Stimulated activated CD4-positive, alpha-beta T cell treated with anti-CD3 and anti-CD28 coated beads, TNF-alpha, amount 100 ng/mL, for 1 hour (primary cell): ENCODE measurements at places on chromosomes 6 and 20.

DNA sequence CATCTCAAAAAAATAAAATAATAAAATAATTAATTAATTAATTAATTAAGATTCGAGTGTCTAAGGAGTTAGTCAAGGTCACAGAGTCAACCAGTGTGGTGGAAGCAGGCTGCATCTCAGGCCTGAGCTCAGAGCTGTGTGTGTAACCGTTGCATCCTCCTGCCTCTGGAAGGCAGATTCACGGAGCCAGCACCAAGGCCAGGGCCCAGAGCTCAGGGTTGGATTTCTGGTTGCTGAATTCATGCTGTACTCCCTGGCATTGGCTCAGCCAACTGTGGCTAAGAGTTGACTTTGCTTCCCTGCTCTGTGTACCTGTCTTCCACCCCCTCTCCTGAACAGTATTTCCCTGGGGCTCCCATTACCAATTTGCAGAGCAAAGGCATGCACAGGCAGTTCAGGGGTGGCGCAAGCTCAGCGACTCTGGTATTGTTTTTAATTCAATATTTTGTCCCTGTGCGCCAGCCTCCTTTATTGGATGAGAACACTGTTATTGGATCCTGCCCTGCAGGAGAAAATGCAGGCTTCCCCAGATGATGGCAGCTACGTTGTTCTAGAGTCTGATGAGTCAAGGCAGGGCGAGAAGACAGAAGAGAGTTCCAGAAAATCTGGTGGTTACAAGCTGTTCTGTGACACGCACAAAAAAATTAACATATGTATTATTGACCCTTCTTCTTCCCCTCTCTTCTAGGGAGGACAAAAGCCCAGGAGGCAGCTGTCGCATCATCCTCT is 12.3 kb upstream of the CTNNBL1 start:
- DNase-seq, result no peak

GRCh38 chr6:72933233-72933632 is 292.1 kb downstream of the KHDC1L start:
- no peak for DNase-seq

GRCh38 chr6:159639721-159640120 is 53.3 kb downstream of the SOD2 start:
- no peak for DNase-seq

DNA sequence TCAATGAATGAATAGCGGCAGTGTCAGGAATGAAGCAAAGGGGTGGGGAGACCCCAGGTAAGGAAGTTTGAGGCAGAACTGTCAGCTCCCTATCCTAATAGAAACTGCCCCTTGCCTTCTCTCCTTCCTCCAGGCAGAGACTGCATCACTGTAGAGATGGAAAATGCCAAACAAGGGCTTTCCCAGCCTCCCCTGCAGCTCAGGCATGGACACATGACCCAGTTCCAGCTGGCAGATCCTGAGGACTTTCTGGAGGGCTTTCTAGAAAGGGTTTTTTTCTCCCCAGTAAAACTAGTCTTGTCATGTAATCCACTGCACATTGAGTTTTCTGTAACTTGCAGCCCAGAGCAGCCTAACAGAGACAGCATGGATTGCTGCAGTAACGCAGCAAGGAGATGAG is 17.9 kb upstream of the PNPLA1 start:
- DNase-seq, result no peak

- DNase-seq, result no peak
Observed at GRCh38 chr20:10511170-10511508, 76.0 kb downstream of the SLX4IP start.
